ENCODE measurements at places on chromosomes 3 and 15.

- no peak for DNase-seq
Measured at GRCh38 chr3:119611664-119612063, 14.0 kb downstream of the PLA1A start.

DNA sequence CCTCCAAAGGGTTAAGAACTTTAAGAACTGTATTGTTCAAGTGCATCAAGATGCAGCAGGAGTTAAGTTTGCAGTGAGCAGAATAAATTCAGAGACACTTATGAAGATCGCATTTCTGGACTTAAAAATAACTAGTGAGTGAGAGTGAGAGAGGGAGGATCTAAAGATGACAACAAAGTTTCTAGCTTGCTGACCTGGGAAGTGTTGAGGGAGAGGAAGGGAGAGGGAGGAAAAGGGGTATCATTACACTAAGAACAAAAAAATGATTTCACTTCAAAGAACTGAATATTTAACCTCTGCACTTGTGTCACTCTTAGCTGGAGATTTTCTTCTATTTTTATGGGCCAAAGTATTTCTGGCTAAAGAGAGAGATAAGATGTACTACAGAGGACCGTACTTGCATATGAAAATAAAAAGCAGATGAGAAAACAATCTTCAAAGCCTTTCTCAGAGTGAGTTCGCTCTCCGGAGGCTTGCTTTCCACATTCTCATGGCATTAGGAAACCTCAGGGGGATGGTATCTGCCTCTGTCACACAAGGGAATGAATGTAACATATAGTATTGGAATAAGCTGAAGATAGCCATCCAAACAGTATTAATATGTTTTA, 91.4 kb upstream of the TJP1 start:
- DNase-seq: no peak

GRCh38 chr15:68276668-68277067, 877 bp upstream of the FEM1B start:
- no peak for DNase-seq

DNA sequence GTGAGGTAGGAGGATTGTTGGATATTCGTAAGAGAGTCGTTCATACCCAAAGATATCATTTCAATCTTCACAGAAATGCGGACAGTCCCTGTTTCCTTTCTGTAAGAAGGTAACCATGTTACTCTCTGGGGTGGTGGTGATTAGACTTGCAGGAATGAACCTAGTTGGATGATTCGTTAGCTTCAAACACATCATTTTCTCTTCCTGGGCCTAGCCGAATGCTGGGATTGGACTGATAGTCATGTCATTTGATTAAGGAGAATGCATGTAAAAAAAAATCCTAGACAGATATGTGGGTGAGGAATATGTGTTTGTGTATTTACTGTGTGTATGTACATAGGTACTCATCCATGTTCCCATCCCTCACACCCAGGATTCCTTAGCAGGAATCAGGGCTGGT, 12.4 kb downstream of the SLCO3A1 start:
- DNase-seq: no peak

GRCh38 chr15:91102546-91103330, 2.7 kb downstream of the SV2B start:
- DNase-seq: no peak

GRCh38 chr15:90887037-90887481, 2.8 kb downstream of the FES start:
- no peak for DNase-seq

- DNase-seq: no peak
Measured at GRCh38 chr3:87509401-87509800, 233.0 kb upstream of the POU1F1 start.
